Upper lobe of left lung (tissue), 6 donors: ENCODE measurements at places on chromosomes 3 and 15.
A peak's percentile ranks its signal among the peaks of the same experiment; 100 is the strongest.

- DNase-seq = no peak
- H3K4me1 ChIP-seq = no peaks in the 10 kb centered on the region
- no peak overlapping the region for H3K27ac ChIP-seq
- H3K4me3 ChIP-seq = no peak overlapping the region
Measured at GRCh38 chr3:82494977-82495489, 733.6 kb upstream of the GBE1 start.

DNA sequence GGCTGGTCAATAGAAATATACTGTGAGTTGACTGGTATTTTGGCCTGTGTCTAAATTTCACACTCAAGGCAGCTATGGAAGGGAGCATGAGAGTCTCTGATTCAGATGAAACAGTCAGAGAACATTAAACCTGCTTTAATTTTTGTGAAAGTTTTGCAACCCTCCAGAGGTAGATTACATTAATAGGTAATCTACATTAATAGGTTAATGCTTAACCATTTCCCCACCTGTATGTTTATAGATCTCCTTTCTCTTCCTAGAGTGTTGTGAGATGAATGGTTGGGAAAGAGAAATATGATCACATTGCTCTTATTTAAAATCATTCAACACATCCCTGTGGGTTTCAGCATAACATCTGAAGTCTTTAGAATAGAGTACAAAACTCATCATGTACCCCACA lies 586.9 kb upstream of the DPPA4 start:
- H3K27me3 ChIP-seq = no peaks in the 10 kb centered on the region
- no peak overlapping the region for H3K4me3 ChIP-seq
- no peaks in the 10 kb centered on the region for H3K36me3 ChIP-seq
- H3K4me1 ChIP-seq = no peaks in the 10 kb centered on the region
- H3K27ac ChIP-seq = no peak overlapping the region

DNA sequence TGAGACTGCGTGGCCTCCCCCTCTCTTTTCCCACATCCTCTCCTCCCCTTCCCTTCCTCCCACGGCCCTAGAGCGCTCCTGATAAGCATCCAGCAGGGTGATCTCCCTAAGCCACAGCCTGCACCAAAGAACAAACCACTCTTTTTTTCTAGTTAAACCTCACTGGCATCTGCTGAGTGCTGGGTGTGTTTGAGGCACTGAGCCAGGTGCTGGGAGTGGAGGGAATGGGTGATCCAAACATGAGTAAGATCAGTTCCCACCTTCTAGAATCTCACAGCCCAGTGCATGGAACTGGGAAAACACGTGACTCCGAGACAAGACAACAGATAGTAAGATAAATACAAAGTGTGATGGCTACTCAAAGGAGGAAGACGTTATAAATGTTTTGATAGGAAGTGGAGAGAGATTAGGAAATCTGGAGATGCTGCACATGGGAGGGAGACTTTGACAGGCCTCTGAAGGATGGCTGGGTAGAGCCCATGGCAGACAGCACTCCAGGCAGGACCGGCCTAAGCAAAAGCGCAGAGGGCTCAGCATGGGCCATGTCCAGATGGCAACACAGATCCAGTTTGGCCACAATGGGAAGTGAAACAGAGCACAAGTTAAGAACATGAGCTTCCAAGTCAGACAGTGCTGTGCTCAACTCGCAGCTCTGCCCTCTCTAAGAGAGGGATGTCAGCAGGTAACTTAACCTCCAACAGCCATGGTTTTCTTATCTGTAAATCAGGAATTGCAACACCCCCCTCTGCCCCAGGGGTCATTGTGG lies 55.6 kb downstream of the CCR3 start:
- no peak overlapping the region for H3K4me3 ChIP-seq
- no peak for DNase-seq
- H3K36me3 ChIP-seq = no peaks in the 10 kb centered on the region
- no peaks in the 10 kb centered on the region for H3K27me3 ChIP-seq
- peak overlapping the region; percentile 40 for H3K27ac ChIP-seq
- peaks cover 14% of the 10 kb centered on the region for H3K4me1 ChIP-seq

DNA sequence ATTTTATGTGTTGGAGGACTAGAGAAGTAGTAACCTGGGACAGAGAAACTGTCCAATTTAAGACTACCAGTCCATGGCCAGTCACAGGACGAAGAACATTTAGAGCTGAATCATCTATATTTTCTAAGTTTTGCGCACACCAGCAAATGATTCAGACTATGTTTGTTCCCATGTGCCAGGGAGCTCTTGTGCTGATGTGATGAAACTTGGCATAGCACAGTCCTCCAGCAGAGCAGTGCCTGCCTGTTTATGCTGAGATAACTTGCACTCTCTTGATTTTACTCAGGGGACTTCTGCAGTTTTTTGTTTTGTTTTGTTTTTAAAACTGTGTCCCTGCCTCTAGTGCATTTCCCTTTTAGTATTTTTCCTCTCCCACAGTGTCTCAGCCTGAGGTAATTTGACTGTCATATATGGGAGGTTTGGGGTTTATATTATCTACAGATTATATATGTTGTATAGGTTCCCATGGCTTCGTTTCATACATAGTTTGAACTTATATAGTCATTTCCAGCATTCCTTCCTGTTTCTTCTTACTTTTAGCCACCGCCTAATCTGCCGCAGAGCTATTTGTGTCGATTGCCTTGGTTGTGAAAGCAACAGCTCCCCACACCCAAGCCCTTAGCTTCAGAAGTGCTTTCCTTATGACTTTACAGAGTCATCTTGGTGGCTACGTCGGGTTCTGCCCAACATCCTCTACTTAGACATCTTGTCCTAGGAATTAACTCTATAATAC lies 45.5 kb downstream of the PPM1L start:
- H3K4me3 ChIP-seq = no peak overlapping the region
- H3K27ac ChIP-seq = peak overlapping the region; percentile 37
- no peaks in the 10 kb centered on the region for H3K27me3 ChIP-seq
- H3K36me3 ChIP-seq = no peaks in the 10 kb centered on the region

DNA sequence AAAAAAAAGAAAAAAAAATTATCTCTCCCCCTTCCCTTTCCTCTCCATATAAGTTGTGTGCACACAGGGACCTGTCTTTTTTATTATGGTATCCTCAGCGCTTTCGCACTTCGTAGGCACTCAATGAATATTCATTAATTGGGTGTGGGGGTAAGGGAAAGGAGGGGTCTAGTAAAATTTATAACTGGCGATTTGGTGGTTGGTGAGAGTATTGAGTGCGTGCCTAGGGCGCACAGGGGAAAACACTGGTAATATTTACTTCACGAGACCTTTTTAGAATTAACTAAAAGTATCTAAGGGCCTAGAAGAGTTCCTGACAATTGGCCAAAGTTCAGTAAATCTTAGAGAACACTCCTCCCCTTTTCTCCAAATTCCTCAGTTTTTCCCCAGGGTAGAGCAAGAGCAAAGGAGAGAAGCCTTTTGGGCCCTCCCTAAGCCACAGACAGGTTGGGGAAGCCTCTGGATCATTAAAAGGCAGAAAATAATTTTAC lies 25.7 kb downstream of the TYRO3 start:
- peak overlapping the region; percentile 60 for H3K4me3 ChIP-seq
- no peaks in the 10 kb centered on the region for H3K36me3 ChIP-seq

- no peak overlapping the region for H3K27ac ChIP-seq
- no peaks in the 10 kb centered on the region for H3K27me3 ChIP-seq
- H3K4me1 ChIP-seq = peaks cover 47% of the 10 kb centered on the region
- no peaks in the 10 kb centered on the region for H3K36me3 ChIP-seq
Measured at GRCh38 chr15:63800241-63800640, 33.5 kb downstream of the HERC1 start.

DNA sequence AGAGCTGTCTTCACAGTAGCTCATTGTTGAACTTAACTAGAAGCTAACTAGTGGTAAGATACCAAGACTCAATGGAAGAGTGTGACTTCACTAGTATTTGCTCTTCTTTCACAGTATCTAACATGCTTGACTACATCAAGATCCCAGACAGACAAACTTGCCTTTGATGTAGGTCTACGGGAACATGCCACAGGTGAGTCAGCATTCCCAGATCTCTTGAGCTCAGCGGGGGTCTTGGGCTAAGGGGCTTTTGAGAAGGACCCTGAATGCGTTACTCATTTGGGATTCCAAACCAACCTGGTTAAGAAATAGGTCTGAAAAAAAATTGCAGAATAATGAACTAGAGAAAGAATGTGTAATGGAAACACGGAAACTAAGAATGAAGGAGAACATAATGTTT lies 222.4 kb downstream of the RYR3 start:
- no peak overlapping the region for H3K27ac ChIP-seq
- no peak for DNase-seq
- H3K4me1 ChIP-seq = no peaks in the 10 kb centered on the region

GRCh38 chr3:18505056-18505455 lies 79.9 kb upstream of the SATB1 start:
- H3K4me3 ChIP-seq = no peak overlapping the region
- DNase-seq = no peak
- H3K36me3 ChIP-seq = no peaks in the 10 kb centered on the region
- H3K27me3 ChIP-seq = no peaks in the 10 kb centered on the region

DNA sequence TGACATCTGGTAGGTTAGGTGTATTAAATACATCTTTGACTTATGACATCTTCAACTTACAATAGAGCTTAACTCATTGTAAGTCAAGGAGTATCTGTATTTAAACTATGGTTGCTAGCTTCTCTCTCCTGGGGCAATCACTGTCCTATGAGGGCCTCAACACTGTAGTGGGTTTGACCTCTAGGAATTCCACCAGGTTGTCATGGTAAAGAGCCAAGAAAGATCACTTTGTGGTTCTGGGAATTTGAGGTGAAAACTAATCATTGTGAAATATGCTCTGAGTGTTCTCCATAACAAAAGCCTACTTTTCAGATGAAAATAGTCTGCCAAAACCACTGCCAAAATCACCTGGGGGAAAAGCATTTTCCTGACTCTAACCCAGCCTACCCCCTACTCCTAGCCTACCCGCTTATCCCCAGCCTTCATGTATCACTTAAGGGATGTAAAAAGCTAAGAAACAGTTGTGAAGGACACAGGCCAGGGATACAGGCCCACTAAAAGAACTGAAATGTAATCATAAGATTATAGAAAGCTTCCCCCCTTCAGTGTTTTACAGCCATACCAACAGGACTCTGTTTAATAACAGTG lies 723.8 kb downstream of the MECOM start:
- no peak overlapping the region for H3K4me3 ChIP-seq
- no peaks in the 10 kb centered on the region for H3K27me3 ChIP-seq
- no peaks in the 10 kb centered on the region for H3K36me3 ChIP-seq
- no peaks in the 10 kb centered on the region for H3K4me1 ChIP-seq
- no peak for DNase-seq
- H3K27ac ChIP-seq = no peak overlapping the region

- no peaks in the 10 kb centered on the region for H3K4me1 ChIP-seq
- DNase-seq = no peak
- H3K27me3 ChIP-seq = no peaks in the 10 kb centered on the region
- peaks cover 3% of the 10 kb centered on the region for H3K36me3 ChIP-seq
- no peak overlapping the region for H3K27ac ChIP-seq
Measured at GRCh38 chr3:193452338-193452737, 73.8 kb upstream of the ATP13A5 start.

DNA sequence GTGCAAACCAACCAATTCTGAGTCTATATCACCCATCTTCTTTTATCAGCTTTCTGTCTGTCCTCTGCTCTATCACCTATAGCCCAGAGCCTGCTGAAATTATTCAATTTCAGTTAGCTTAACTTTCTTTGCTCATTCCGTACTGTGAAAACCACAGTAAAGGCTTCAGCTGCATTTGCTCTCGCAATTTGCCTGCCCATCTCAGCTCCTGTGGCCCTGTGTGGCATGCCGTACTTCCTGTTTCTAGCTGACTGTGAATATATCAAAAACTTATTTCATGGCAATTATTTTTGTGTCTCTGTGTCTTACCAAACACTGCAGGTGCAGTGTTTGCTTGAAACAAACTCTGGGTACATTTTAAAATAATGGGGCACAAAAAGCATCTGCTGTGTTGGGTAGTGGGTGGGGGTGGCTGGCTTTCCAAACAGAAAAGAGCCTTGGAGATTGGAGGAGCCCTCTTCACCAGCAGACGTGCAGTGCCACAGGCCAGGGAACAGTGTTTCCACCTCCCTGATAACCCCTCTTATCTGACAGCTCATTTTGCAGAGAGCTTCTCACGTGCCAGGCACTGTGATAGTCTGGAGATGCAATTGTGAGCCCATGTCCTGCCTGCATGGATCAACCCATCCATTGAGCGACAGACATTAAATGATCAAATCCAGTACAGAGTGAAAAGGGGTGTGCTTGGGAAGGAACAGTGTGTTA lies 45.2 kb downstream of the GASK1A start:
- H3K4me3 ChIP-seq = no peak overlapping the region
- no peaks in the 10 kb centered on the region for H3K27me3 ChIP-seq
- H3K4me1 ChIP-seq = no peaks in the 10 kb centered on the region
- H3K27ac ChIP-seq = no peak overlapping the region
- H3K36me3 ChIP-seq = no peaks in the 10 kb centered on the region

DNA sequence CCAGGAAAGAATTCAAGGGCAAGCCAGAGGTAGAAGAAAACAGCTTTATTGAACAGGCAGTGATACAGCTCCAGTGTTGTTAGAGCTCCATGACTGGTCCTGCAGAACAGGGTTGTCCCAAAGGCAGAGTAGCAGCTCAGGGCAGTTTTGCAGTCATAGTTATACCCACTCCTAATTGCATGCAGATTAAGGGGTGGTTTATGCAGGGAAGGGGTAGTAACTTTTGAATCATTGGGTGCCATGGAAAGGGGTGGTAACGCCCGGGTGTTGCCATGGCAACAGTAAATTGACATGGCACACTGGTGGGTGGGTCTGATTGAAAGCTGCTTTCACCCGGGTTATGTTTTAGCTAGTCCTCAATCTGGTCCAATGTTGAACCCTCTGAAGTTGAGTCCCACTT lies 9.7 kb upstream of the RAB6B start:
- H3K27ac ChIP-seq = no peak overlapping the region
- no peaks in the 10 kb centered on the region for H3K27me3 ChIP-seq
- no peak overlapping the region for H3K4me3 ChIP-seq
- DNase-seq = no peak
- no peaks in the 10 kb centered on the region for H3K4me1 ChIP-seq

- no peaks in the 10 kb centered on the region for H3K27me3 ChIP-seq
- no peaks in the 10 kb centered on the region for H3K36me3 ChIP-seq
- H3K4me3 ChIP-seq = no peak overlapping the region
- no peaks in the 10 kb centered on the region for H3K4me1 ChIP-seq
- no peak for DNase-seq
- H3K27ac ChIP-seq = no peak overlapping the region
Measured at GRCh38 chr3:24401090-24401810, 93.4 kb downstream of the THRB start.

DNA sequence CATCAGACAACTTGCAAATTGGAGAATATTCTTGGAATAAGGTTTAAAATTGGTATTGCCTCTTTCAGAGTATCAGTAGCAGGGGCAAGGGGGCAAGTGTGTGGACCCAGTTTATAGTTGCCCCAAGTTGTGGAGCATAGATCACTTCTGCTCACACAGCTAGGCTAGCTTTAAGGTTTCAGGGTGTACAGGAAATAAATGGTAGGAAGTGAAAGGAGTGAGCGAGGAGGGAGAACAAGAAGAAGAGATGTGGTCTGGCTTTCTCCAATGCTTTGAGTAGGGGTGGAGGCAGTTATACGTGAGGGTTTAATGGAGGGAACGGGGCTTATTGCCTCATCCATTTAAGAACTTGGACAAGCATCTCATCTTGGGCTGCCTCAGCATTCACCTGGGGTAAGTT lies 290.0 kb upstream of the CFAP20DC start:
- H3K4me3 ChIP-seq = no peak overlapping the region
- H3K27ac ChIP-seq = no peak overlapping the region
- no peaks in the 10 kb centered on the region for H3K4me1 ChIP-seq
- DNase-seq = no peak
- H3K36me3 ChIP-seq = no peaks in the 10 kb centered on the region

- no peaks in the 10 kb centered on the region for H3K36me3 ChIP-seq
- no peaks in the 10 kb centered on the region for H3K4me1 ChIP-seq
- H3K4me3 ChIP-seq = no peak overlapping the region
- DNase-seq = no peak
- H3K27me3 ChIP-seq = no peaks in the 10 kb centered on the region
Measured at GRCh38 chr3:118808723-118809122, 225.9 kb downstream of the IGSF11 start.

GRCh38 chr3:197706658-197707057 lies 30.0 kb downstream of the RUBCN start:
- H3K27me3 ChIP-seq = no peaks in the 10 kb centered on the region
- peaks cover under 1% of the 10 kb centered on the region for H3K4me1 ChIP-seq
- peaks cover 7% of the 10 kb centered on the region for H3K36me3 ChIP-seq
- H3K27ac ChIP-seq = no peak overlapping the region
